ENCODE measurements at places on chromosomes 6 and 20. TPM values are rescaled to one million over a fixed set of nuclear protein-coding genes. Genes with fewer than 3 reads are reported as not detected.

Gene TSHZ2
- 0.07 TPM for total RNA-seq

Gene NOX3
- total RNA-seq = not detected

Gene RBBP8NL
- 39.2 TPM for total RNA-seq

Gene DZANK1
- total RNA-seq = 9.6 TPM

Gene SPATS1
- total RNA-seq = not detected

Gene KCNK16
- total RNA-seq = not detected

DNA sequence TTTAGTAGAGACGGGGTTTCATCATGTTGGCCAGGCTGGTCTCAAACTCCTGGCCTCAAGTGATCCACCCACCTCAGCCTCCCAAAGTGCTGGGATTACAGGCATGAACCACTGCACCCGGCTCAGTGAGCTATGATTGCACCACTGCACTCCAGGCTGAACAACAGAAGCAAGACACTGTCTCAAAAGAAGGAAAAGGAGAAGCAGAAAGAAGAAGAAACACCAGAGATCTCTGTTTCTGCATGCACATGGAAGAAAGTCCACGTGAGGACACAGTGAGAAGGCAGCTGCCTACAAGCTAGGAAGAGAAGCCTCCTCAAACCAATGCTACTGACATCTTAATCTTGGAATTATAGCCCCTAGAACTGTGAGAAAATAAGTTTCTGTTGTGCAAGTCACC is 16.0 kb downstream of the ECT2L start:
- H3K36me3 ChIP-seq = no peaks in the 10 kb centered on the region
- peaks cover 24% of the 10 kb centered on the region for H3K4me1 ChIP-seq
- H3K4me3 ChIP-seq = no peak overlapping the region
- no peaks in the 10 kb centered on the region for H3K27me3 ChIP-seq
- no peak overlapping the region for H3K27ac ChIP-seq

GRCh38 chr6:167479901-167480648 is 155.2 kb downstream of the TTLL2 start:
- no peak overlapping the region for H3K27ac ChIP-seq
- no peak overlapping the region for H3K4me3 ChIP-seq
- H3K36me3 ChIP-seq = no peaks in the 10 kb centered on the region
- H3K27me3 ChIP-seq = no peaks in the 10 kb centered on the region
- peaks cover 17% of the 10 kb centered on the region for H3K4me1 ChIP-seq

DNA sequence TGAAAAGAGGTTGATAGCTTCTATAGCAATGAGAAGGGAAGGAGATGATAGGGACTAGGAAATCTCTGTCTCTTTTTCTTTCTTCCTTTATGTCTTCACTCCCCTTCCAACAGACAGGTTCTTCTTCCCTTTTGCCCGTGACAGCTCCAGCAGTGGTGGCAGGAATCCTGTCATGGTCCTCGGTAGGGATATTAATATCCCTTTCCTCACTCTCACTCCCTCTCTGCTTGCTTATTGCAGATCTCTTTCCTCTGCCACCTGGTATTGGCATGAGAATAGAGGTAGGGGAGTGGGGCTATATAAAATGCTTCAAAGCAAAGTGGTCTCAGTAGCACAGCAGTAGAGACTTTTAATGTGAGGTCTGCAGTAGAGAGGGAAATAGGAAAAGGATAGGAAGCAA is 19.7 kb downstream of the RAD21L1 start:
- no peaks in the 10 kb centered on the region for H3K27me3 ChIP-seq
- H3K27ac ChIP-seq = no peak overlapping the region
- no peaks in the 10 kb centered on the region for H3K36me3 ChIP-seq
- no peak overlapping the region for H3K4me3 ChIP-seq

DNA sequence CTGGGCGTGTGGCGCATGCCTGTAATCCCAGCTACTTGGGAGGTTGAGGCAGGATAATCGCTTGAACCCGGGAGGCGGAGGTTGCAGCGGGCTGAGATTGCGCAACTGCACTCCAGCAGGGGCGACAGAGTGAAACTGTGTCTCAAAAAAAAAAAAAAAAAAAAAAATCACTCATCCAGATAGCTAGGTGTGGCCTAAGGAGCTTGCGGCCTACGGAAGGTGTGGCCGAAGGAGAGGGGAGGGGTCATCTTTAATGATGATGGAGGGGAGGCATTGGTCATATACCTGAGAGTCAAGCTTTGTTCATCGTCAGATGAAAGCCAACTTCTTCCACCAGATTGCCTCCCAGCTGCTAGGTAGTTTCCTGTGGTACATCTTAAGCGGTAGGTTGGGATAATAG is 801 bp upstream of the PPARD start:
- no peak for DNase-seq
- no peaks in the 10 kb centered on the region for H3K36me3 ChIP-seq
- no peak overlapping the region for H3K4me3 ChIP-seq
- no peak overlapping the region for H3K27ac ChIP-seq
- no peaks in the 10 kb centered on the region for H3K27me3 ChIP-seq

DNA sequence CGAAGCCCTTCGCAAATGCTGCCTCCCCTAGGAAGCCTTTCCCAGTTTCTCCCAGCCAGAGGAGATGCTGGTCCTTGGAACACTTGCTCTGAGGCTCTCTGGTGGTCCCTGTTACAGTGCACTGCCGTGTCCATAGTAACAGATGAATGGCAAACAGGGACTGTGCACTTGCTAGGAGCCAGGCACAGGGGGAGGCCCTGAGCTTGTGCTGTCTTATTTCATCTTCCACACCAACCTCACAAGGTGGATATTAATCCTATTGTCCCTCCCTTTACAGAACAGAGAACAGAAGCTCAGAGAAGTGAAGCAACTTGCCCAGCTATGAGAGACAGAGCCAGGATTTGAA is 19.0 kb downstream of the SRC start:
- H3K4me1 ChIP-seq = peaks cover 6% of the 10 kb centered on the region
- no peaks in the 10 kb centered on the region for H3K27me3 ChIP-seq
- no peak for DNase-seq
- no peak overlapping the region for H3K4me3 ChIP-seq

GRCh38 chr6:16256781-16257180 is 18.4 kb downstream of the GMPR start:
- no peaks in the 10 kb centered on the region for H3K4me1 ChIP-seq
- H3K4me3 ChIP-seq = no peak overlapping the region
- no peak overlapping the region for H3K27ac ChIP-seq
- no peaks in the 10 kb centered on the region for H3K36me3 ChIP-seq
- no peak for DNase-seq
- no peaks in the 10 kb centered on the region for H3K27me3 ChIP-seq

- no peaks in the 10 kb centered on the region for H3K36me3 ChIP-seq
- H3K27ac ChIP-seq = no peak overlapping the region
- H3K4me1 ChIP-seq = no peaks in the 10 kb centered on the region
- H3K27me3 ChIP-seq = no peaks in the 10 kb centered on the region
Observed at GRCh38 chr6:19891451-19891850, 54.3 kb downstream of the ID4 start.

DNA sequence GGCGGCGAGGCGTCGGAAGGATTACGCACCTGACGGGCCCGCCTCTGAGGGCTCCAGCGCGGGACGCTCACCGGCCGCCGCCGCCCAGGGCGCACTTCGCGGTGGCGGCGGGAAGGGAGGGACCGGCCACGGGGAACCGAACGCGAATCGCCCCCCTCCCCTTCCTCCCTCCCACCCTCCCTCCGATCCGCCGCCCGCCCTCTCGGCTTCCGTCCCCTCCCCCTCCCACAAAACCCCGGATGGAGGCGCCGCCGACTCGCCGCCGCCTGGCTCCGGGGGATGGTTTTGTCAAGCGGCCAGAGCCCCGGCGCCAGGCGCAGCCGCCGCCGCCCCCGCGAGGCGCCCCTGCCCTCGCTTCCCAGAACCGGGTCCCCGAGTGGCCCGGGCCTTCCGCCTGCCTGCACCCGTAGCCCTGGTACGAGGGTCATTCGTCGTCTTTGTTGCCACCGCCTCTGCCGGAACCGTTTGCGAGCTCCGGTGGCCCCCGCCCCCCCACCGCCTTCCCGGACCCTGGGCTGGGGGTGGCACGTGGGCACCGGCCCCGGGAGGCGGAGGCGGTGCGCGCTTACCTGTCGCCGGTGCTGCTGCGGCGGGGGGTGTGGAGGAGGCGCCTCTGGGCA is 398 bp downstream of the ZBTB2 start:
- peaks cover 17% of the 10 kb centered on the region for H3K4me1 ChIP-seq
- peaks cover 1% of the 10 kb centered on the region for H3K36me3 ChIP-seq
- peak; percentile 78 for DNase-seq
- H3K4me3 ChIP-seq = peak overlapping the region; percentile 72
- no peaks in the 10 kb centered on the region for H3K27me3 ChIP-seq

GRCh38 chr6:78561015-78561414 is 306.3 kb upstream of the IRAK1BP1 start:
- DNase-seq = no peak
- H3K36me3 ChIP-seq = no peaks in the 10 kb centered on the region
- H3K4me3 ChIP-seq = no peak overlapping the region

DNA sequence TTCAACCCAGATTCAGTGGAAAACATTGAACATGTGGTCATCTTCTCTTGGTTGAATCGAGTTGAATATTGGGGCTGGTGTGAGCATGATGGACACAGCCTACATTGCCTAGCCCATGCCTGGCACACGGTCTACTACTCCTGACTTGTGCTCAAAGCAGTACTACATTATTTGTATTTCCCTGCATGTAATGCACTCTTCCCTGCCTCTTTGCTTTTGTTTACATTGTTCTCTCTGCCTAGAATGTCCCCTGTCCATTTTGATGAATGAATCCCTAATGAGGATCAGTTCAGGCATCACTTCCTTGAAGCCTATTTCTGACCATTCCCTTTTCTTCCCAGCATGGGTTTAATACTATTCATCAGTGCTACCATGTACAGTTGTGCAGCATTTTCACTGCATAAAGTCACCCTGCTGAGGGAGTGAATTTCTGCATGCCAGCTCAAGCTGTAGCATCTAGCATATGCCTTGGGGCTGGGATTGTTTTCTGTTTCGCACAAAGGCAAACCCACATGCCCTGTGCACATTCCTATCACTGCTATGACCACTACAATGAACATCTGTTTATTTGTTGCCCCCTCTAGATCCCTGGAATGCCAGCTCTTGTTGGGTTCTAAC is 75.3 kb upstream of the CCN6 start:
- no peaks in the 10 kb centered on the region for H3K36me3 ChIP-seq
- no peaks in the 10 kb centered on the region for H3K27me3 ChIP-seq
- no peak overlapping the region for H3K27ac ChIP-seq
- H3K4me1 ChIP-seq = peaks cover 8% of the 10 kb centered on the region
- no peak for DNase-seq

DNA sequence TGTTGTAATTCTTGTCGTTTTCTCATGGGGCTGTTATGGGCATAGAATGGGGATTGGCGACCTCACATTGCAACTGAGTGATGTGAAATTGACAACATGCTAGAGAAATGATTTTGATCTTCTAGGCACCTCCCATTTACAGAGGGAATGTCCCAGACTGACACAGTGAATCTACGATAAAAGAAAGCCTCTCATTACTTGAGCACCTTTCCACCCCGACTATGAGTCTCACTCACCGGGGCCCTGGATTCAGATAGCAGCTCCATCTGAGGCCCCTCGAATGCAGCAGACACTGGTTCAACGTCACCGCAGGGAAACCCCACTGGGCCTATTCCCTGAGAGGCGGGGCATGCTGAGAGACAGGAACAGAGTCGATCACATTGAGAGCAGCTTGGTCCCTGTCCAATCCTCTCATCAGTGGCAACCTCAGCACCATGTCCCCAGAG is 49.1 kb downstream of the NFATC2 start:
- H3K4me3 ChIP-seq = no peak overlapping the region
- no peak for DNase-seq
- H3K4me1 ChIP-seq = peaks cover 14% of the 10 kb centered on the region
- no peaks in the 10 kb centered on the region for H3K36me3 ChIP-seq

Measured in Caco-2 (cell line).